Activated CD4-positive, CD25-positive, alpha-beta regulatory T cell treated with anti-CD3 and anti-CD28 coated beads, Interleukin-2, amount 50 U/mL, for 16 hours (primary cell): ENCODE measurements at places on chromosomes 6 and 20.

- no peak for DNase-seq
Observed at GRCh38 chr6:33847078-33847477, 43.3 kb upstream of the MLN start.

DNA sequence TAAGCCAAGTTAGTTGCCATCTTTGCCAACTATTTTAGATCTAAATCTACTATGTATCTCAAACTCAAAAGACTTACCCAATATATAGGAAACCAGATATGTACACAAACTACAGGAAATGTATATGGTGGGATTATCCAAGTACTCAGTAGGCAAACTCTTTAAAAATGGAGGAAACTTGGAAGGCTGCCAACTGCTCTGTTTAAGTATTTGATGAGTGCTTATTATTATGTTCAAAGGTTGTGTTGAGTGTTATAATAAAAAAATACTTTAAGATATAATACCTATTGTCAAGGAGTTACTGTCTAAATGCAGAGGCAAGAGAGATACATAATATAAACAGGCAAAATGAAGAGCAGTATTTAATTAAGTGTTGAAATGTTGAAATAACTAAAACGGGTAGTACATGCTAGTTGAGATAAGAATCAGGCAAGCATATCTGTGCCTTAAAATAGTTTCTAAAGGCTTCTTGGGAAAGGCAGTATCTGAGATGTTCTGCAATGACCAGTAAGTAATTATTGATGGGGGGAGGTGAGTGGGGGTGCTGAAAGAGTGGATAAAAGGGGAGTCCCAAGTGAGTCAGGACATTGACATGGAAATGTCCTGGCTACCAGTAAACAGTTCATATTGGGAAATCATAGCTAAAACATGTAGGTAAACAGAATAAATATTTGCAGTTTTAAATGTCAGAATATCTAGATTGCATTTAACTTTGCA lies 6.5 kb upstream of the DST start:
- no peak for DNase-seq

DNA sequence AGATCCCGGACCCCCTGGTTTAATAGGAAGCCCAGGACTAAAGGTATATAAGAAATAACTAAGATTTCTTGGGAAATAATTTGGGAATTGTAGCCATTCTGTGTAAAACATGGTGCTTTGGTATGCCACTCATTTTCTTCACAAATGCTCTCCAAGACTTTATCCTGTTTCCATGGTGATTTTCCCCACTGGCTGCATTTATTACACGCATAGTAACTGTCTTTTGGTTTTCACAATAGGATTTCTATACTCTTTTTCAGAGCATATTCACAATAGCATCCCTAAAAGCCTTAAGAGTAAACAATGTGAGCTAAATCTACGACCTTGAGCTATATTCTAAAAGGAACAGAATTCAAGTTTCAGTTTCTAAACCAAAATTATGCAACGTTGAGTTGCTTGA lies 160.8 kb downstream of the COL9A1 start:
- DNase-seq: no peak

- no peak for DNase-seq
Observed at GRCh38 chr20:45427236-45428149, 11.6 kb downstream of the PIGT start.

DNA sequence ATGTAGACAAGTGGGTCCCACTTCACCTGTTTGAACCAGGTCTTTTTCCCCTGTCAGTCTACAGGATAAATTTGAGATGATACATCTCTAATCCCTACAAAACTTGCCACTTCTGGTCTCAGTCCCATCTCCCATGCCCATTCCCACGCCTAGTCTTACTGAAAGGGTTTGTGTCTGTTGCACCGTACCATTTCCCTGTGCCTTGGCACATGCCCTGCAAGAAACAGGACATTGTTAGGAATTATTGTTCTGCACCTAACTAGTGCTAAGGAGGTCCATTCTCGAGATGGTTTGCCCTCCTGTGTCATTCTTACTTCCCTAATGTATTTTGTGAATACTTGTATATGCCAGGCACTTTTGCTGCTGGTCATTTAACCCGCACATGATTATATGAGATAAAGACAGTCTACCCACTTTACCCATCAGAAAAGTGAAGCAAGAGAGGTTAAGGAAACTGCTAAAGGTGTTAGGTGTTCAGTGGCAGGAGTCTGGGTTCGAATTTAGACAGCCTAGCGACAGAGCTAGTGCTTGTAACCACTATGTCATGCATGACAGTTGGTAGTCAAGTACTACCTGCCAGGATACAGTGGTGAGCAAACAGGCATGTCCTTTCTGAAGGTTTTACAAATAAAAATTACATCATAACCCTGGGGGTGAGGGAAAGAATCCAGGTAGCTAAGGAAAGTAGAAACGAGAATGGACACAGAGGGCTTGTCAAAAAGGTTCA lies 12.7 kb downstream of the FAM217A start:
- no peak for DNase-seq

- no peak for DNase-seq
Observed at GRCh38 chr20:43560974-43561373, 2.1 kb downstream of the SGK2 start.
